Activated T-cell treated with anti-CD3 and anti-CD28 coated beads, Interleukin-2, amount 50 U/mL, for 72 hours (primary cell): ENCODE measurements at places on chromosomes 4 and X.
A peak's percentile ranks its signal among the peaks of the same experiment; 100 is the strongest.

DNA sequence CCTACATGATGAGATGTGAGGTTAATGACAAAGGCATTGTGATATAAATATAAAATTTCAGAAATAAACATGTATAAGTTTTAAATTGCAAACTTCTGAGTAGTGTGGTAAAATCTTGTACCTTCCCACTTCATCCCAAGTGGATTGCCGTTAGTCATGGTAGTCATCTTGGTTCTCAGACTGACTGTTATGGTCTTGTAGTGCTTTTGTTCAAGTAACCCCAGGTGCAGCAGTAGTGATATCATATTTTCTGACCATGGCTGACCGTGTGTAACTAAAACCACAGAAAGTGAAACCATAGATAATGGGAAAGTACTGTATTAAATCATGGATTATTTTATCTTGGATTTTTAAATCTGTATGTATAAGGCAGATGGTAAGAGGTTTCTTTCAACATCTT is 74.8 kb upstream of the SLIT2 start:
- no peak for DNase-seq

DNA sequence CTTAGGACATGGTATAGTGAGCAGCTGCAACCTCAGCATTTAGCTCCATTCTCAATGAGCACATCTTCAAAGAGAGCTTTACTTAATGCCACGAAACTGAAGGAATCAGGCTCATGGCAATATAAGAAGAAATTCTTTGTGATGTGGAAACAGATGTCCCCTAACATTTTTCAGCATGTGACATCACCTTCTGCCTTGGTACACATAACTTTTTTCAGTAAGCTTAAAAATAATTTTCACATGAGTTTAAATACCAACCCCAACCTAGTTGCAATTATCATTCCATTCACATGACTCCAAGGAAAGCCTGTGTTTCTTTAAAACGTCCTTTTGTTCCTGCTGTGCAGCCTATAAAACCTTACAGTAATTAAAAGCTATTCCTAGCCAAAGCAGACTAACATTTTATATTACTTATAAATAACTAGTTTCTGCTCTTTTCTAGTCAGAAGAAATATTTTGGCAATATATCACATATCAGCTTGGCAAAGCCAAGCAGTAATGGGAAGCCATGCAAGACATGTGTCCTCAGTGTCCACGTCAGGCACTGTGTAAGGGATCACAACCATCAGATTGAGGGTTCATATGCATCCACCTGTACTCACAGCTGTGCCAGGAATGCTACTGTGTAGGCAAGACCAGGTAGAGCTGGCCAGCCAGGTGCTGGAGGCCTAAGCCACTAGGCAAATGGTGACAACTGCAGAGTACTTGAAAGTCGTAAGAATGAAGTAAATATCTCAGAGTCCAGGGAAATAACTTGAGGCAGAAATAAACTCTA is 466.6 kb downstream of the INPP4B start:
- no peak for DNase-seq

GRCh38 chr4:133424605-133425004 is 275.5 kb downstream of the PCDH10 start:
- DNase-seq, result no peak

DNA sequence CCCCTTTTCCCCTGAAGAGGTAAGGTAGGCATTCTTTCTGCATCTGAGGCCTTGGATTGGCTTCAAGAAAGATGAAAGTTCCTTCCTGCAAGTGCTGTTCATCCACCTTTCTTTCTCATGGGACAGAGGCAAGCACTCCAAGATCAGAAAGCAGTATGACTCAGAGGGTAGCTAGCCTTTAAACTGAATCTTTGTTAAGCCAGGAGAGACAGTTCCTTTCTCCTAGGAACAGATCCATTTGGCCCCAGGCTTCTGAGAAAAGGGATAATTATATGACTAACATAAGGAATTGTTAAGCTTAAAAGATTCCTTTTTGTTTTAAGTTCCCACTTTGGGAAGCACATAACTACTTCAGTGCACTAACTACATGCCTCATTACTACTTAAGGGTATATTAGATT is 192.0 kb downstream of the PPP3CA start:
- DNase-seq, result no peak

GRCh38 chrX:96372313-96373046 is 312.2 kb upstream of the DIAPH2 start:
- DNase-seq, result peak; percentile 0

- no peak for DNase-seq
These were observed at the start of gene TLR3 for GRCh38 chr4:186068581-186069348. Gene TLR3, plus strand, starts transcription at chr4:186069156. Its CDS starts 7,464 bp downstream, at chr4:186076620.
